Aortic smooth muscle cell (primary cell): ENCODE measurements at places on chromosomes 7 and 10. TPM values are rescaled to one million over a fixed set of nuclear protein-coding genes. Genes with fewer than 3 reads are reported as not detected.

The ATOH7 gene
- total RNA-seq = under 0.01 TPM in 1 of 2 replicates, not detected in the other

The PPP1R9A gene
- total RNA-seq = 0.81 and 0.92 TPM in 2 replicates

The PKD1L1 gene
- 0.13 and 0.25 TPM in 2 replicates for total RNA-seq

The CEP55 gene
- total RNA-seq = 32.0 and 48.1 TPM in 2 replicates

The PTPN20 gene
- 0.92 and 0.99 TPM in 2 replicates for total RNA-seq

The KIF20B gene
- total RNA-seq = 9.4 and 13.2 TPM in 2 replicates

The CHCHD1 gene
- 21.7 and 24.0 TPM in 2 replicates for total RNA-seq

The MINDY4 gene
- total RNA-seq = 6.6 and 8.1 TPM in 2 replicates

The PNLIPRP1 gene
- total RNA-seq = not detected in 2 replicates

The VKORC1L1 gene
- 13.0 and 13.7 TPM in 2 replicates for total RNA-seq
